ENCODE measurements at places on chromosomes 11 and 22. TPM values are rescaled to one million over a fixed set of nuclear protein-coding genes. Genes with fewer than 3 reads are reported as not detected.

DNA sequence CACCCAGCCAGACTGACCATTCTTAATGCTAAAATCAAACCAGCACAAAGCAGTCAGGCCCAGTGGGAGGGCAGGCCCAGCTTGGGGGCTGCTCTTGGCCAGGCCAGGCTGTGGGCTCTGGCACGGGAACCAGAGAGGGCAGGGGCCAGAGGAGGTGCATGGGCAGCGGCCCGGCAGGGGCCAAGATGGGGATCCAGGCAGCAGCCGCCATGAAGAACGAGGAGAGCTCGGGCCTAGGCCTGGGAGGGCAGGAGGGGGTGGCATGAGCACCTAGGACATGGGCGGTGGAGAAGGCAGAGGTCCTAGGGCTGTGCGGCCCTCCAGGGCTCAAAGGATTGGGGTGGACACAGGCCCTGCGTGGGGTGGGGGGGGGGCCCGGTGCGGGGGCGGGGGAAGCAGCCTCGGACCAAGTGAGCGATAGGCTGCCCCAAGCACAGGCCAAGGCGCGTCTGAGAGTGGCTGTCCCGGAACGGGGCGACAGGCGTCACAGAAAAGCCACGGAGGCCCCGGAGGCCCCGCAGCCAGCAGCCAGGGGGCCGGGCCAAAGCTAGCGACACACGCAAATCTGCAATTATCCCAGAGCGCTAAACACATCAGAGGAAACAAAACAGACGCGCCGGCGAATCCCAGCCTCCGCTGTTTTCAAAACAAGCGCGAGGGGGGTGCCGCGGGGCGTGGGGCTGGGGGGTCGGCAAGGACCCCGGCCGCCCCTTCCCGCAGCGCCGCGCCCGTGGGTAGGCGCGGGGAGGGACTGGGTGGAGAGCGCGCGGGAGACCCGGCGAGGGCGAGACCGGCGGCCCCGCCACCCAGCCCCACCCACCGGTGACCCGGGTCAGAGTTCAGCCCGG is 8.3 kb downstream of the PLXNB2 start:
- DNase-seq: no peak

Gene TPBGL
- polyA plus RNA-seq: 0.10 TPM

GRCh38 chr22:24414984-24415945 is 12.1 kb upstream of the ADORA2A start:
- no peak for DNase-seq

DNA sequence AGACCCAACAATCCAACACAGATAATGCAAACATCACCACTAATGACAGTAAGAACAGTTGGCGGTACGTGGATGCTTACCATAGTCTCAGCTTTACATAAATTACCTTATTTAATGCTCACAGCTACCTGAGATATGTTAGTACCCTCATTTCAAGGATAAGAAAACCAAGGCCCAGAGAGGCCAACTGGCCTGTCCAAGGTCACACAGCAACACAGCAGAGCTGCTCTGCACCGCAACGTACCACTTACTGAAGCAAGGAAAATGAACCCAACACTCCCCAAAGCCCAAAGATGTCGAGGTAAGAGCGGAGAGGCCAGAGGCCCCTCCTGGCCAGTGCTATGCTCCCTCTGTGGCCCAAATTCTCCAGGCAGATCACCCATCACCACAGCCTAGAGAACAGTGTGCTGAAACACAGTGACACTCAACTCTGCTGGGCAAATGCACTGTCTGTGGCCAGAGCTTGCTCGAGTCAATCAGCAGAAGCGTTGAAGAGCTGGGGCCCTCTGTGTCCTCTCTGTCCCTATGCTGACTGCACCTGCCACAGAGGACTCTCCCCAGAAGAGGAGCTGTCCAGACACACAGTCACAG is 14.0 kb downstream of the SHANK2 start:
- DNase-seq: no peak

DNA sequence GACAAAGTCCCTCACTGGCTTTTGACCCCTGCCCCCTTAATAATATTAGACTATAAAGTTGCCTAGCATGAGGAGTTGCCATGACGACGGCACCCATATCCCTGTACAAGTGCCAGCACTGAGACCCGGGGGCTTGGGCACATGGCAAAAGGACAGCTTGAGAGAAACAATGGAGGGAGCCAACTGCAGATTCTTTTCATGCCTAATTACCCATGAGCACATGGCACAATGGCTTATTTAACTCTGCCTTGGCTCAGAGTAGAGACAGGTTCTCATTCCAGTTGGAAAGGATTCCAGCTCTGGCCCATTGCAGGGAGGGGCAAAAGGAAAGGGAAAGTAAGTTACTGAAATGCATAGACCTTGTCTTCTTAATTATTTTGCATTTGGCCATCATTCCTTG is 261.2 kb upstream of the UBASH3B start:
- DNase-seq: no peak

- peak; percentile 43 for DNase-seq
Observed at GRCh38 chr11:119169282-119169719, 776 bp downstream of the NLRX1 start.

GRCh38 chr11:64764040-64764611 is 4.4 kb upstream of the PYGM start:
- no peak for DNase-seq

DNA sequence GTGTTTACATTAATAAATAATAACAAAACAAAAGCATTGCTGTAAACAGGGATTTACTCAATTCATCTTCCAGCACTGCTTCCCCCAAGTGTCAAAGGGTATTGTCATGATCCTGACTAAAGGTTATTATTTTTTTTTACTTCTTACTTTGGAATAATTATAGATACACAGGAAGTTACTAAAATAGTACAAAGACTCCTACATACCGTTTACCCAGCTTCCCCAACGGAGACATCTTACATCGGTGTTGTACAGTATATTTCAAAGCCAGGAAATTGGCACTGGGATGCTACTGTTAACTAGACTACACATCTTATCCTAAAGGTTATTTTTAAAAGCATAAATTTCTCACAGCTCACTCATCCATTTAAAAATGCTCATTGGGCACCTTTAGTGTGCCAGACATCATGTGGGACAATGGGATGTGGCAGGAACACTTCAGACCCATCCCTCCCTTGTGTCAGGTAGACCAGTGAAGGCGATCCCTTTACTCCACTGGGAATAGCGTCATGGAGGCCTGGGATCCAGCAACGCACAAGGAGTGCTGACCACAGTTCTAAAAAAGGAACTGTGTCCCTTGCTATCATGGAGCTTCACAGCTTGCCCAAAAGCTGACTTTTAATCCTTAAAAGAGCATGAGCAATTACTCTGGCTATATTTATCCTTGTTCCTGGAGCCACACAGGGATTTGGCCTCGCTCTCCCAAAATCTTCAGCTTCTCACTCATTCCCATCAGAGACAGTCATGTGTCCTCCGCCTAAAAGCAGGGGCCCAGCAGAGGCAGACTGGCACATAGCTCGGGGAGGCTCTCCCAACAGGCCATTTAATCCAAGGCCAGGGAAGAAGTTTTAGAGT is 3.1 kb upstream of the IRAG1 start:
- no peak for DNase-seq

Gene ANKK1
- polyA plus RNA-seq: 0.42 TPM

- DNase-seq: no peak
Observed at GRCh38 chr11:44268614-44269080, 41.3 kb downstream of the ALX4 start.

GRCh38 chr22:35208003-35208402 is 49.3 kb upstream of the HMGXB4 start:
- DNase-seq: no peak

- no peak for DNase-seq
Observed at GRCh38 chr11:14623036-14623435, 20.6 kb upstream of the PDE3B start.

DNA sequence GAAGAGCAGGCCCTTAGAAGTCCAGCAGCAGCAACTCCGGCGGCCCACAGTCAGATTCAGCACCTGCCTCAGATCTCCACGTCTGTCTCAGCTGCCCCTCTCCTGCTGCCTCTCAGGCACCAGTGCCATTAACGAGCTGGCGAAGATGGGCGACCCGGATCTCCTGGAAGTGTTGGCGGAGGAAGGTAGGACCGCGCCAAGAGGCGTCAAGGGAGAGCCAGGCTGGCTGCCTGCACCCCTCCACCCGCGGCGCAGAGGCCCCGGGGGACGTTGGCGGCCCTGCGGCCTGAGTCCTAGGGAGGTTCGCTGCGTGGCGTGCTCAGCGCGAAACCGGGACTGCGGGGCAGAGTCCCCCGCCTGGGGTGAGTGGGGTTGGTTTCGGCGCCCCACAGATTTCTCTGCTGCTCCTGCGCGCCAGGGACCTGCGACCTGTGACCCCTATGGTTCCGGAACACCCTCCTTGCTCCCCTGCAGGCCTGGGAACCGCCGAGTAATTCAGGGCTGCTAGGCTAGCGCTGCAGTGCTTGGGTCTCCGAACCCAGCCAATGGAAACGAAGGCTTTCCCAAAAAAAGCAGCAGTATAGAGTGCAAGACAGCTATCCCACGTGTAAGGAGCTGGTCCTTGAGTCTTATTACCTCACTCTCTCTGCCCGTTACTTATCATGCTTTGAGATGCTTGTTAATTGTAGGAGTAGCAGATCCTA is 615 bp downstream of the ANO5 start:
- DNase-seq: peak; percentile 6

Gene SCN2B
- polyA plus RNA-seq: 4.0 TPM

GRCh38 chr11:71252770-71253730 is 673 bp upstream of the SHANK2 start:
- DNase-seq: peak; percentile 43

Gene PNPLA5
- polyA plus RNA-seq: 0.08 TPM

- no peak for DNase-seq
Observed at GRCh38 chr11:65134952-65135632, 773 bp upstream of the SYVN1 start.

- no peak for DNase-seq
Observed at GRCh38 chr22:19844377-19845053, 10.2 kb downstream of the GNB1L start.

GRCh38 chr22:49934891-49935557 is 16.6 kb downstream of the CRELD2 start:
- DNase-seq: no peak

Gene PDHX
- polyA plus RNA-seq: 32.2 TPM

- no peak for DNase-seq
Observed at GRCh38 chr22:44096736-44097135, 72.6 kb downstream of the PARVB start.

GRCh38 chr11:61694946-61695706 is 14.9 kb downstream of the DAGLA start:
- no peak for DNase-seq

GRCh38 chr11:19727246-19727645 is 14.6 kb downstream of the NAV2 start:
- DNase-seq: no peak

GRCh38 chr11:62706850-62707247 is 375 bp downstream of the BSCL2 start:
- DNase-seq: no peak

- DNase-seq: no peak
Observed at GRCh38 chr11:33389635-33390034, 132.5 kb downstream of the HIPK3 start.

Gene PRODH
- 48.3 TPM for polyA plus RNA-seq

- DNase-seq: peak; percentile 77
Observed at GRCh38 chr22:45757068-45757467, 85.4 kb downstream of the ATXN10 start.

Gene RASL10A
- not detected for polyA plus RNA-seq

- no peak for DNase-seq
Observed at GRCh38 chr11:44573333-44573732, 7.9 kb downstream of the CD82 start.

GRCh38 chr11:28346209-28346608 is 238.0 kb downstream of the METTL15 start:
- no peak for DNase-seq

- DNase-seq: no peak
Observed at GRCh38 chr11:86692317-86692716, 19.9 kb upstream of the ME3 start.

DNA sequence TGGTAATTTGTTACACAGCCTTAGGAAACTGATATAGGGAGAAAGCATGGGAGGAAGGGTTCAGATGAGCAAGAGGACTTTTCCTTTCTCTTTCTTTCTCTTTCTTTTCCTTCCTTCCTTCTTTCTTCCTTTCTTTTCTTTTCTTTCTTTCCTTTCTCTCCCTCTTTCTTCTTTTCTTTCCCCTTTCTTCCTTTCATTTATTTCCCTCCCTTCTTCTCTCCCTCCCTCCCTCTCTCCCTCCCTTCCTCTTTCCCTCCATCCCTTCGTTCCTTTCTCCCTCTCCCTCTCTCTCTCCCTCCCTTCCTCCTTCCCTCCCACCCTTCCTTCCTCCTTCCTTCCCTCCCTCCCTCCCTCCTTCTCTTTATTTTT is 107.8 kb upstream of the LMO1 start:
- DNase-seq: no peak

- DNase-seq: no peak
Observed at GRCh38 chr11:40183073-40184064, 1276.1 kb downstream of the LRRC4C start.

DNA sequence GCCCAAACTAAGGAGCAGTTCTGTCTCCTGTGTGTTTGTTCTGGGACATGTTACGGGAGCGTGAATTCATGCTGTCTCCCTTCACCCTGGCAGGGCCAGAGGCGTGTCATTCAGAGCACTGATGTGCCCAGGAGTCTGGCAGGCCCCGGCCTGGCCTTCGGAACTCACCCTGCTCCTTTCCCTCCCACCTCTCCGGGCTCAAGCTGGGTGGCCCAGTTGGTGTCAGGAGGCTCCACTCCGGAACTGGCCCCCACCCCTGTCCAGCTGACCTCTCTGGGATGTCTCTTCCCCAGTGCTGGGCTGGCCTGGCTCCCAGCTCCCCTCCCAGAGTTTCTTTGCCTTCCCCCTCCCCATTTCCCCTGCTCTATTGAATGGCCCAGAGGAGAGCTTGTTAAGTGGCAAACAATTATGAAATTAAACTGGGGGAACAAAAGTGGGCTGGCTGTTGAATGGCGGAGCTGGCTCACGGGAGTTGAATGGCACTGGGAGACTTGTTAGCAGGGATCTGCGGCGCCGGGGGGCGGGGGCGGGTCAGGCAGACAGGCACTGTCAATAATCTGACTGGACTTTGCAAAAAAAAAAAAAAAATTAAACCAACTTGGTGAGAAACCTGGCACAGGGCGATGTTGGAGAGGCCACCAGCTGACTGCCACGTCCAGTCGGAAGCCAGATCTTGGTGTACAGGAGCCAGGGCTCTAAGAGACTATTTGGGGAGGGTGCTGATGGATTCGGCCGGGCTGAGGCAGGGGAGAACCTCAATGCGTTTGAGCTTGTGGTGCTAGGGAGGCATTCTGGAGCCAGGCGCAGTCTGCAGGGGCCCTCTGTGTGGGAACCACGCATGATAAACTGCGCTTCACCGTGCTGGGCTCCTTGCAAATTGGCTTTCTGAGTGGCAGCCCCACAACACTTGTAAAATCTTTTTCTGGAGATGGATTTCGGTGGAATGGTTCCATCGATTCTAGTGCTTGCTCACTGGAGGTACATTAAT is 1.3 kb downstream of the MPPED1 start:
- no peak for DNase-seq

DNA sequence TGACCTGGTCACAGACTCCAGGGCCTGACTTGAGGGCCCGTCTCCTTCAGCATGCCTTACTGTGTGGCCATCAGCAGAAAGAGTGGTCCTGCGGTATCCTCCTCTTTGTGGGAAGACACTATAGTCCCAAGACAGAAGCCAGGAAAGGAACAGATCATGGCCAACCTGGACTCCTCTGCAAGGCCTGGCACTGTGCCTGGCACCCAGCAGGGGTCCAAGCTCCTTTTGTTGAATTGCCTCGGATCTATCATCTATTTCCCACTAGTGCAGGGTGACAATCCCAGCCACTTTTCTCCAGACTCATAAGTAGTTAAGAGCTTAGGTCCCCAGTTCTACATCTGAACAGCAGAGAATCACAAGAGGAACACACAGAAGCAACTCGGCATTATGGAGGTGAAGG is 27.0 kb downstream of the DSCAML1 start:
- no peak for DNase-seq

- no peak for DNase-seq
Observed at GRCh38 chr22:40345271-40345670, 1.0 kb upstream of the ADSL start.
